Anterior cingulate cortex (tissue), 58 donors: ENCODE measurements at places on chromosomes 1 and 21.

GRCh38 chr1:209657140-209657879 lies 5.1 kb upstream of the LAMB3 start:
- no peak for DNase-seq

GRCh38 chr1:93822730-93823425 lies 56.1 kb downstream of the DNTTIP2 start:
- no peak for DNase-seq

- no peak for DNase-seq
Measured at GRCh38 chr1:907611-908451, 15.9 kb upstream of the SAMD11 start.

- no peak for DNase-seq
Measured at GRCh38 chr1:218700666-218701065, 355.5 kb downstream of the TGFB2 start.

DNA sequence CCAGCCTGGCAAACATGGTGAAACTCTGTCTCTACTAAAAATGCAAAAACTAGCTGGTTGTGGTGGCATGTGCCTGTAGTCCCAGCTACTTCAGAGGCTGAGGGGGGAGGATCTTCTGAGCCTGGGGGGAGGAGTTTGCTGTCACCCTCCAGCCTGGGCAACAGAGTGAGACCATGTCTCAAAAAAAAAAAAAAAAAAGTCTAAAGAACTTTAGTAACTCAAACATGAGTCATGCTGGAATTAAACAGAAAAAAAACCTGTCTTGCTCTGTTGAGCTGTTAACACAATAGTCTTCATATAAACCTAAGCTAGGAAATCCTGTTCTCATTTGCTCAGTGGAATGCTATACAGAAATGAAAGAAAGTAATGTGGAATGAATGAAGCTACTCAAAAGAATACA lies 16.7 kb upstream of the DISP1 start:
- no peak for DNase-seq

DNA sequence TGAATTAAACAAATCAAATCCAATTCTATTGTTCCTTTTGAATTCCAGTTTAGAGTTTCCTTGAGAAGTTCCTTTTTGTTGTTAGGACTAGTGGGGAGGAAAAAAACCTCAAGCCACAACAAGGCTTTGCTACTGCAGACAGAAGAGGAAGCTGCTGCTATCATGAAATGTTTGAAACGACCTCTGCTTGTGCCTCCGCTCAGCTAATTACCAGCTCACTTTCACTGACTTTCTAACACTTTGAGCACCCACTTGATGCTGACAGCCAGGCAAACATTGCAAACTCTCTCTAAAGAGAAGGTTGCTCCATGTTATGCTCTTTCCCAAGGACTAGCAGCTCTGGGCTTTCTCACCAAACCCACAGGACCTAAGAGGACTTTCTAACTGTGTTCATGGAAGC lies 203.9 kb upstream of the PROX1 start:
- no peak for DNase-seq

- no peak for DNase-seq
Measured at GRCh38 chr1:32870615-32871363, at the start of gene FNDC5. Gene FNDC5, minus strand, starts transcription at chr1:32870912.

GRCh38 chr1:37998913-37999429 lies 6.3 kb downstream of the FHL3 start:
- DNase-seq: no peak

- DNase-seq: no peak
Measured at GRCh38 chr1:41161846-41162245, 80.3 kb downstream of the SCMH1 start.

DNA sequence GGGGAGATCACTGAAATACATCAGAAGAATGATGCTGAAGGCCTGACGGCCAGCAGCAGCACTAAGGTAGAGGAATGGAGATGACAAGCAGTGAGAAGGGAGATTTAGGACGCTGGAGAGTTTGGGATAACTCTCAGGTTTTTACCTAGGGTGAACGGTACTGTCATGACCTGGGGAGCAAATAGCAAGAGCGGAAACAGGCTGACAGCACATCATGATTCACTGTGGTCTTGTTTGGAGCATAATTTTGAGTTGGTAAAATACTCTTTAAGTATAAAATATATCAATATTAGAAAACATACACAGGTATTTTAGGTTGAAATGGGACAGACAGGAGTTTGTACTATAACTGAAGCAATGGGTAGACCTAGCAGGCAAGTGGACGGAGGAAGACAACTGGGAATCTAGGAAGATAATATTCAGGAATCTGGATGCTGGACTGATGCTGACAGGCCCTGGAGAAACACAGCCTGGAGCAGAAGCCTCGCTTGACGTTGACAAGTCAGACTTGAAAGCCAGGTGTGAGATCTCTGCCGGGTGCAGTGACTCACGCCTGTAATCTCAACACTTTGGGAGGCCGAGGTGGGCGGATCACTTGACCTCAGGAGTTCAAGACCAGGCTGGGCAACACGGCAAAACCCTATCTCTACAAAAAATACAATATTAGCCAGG lies 33.3 kb downstream of the ALG14 start:
- DNase-seq: no peak

DNA sequence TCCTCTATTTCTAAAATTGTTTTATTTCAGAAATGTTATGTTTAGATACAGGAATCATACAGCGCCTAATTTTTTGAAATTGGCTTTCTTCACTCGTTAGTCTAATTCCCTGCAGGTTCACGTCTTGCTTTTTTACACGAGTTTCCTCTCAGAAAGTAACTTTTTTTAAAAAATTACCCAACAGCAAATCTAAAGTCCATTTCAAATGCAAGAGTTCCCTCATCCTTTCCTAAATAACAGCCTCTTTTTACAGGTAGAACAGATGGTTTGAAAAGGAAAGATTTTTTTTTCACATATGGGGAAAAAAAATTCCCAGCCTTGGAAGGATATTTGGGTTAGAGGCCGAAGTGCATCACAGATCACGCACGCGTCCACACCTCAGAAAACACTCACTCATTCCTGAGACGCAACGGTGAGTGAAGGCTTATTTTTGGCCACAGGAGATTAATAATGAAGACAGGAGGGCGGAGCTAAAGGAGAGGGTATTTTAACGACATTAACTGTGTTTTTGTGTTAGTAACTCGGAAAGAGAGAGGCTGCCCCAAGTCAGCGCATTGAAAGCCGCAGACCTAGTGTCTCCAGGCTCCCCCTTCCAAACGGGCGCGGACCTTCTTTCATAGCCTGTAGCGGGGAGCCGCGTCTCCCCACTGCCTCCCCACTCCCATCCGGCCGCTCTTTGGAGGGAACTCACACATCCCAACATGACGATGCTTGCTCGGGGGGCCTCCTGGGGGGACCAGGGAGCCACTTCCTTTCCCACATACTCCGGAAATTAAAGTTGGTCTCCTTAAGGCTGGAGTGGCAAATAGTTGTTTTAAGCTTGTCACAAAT lies 969 bp upstream of the RIPK4 start:
- DNase-seq: no peak

- no peak for DNase-seq
Measured at GRCh38 chr1:32345289-32345827, 9.3 kb upstream of the MARCKSL1 start.

DNA sequence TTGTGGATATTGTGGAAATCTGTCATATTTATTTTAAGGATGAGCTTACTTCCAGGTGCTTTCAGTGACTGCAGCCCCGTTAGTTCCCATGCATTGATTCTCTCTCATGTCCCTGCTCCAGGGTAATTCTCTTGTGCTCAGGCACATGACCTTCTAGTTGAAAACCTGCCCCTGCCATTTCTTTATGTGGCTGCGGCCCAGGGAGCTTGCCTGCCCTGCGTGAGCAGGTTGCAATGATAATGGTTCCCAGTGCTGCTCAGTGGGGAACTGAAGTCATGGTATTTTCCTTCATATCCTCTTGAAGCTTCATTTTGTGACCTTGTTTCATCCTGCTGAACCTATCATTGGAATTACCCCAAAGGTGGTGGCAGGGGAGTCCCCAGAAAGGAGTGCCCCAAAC lies 229.8 kb downstream of the DISC1 start:
- no peak for DNase-seq

DNA sequence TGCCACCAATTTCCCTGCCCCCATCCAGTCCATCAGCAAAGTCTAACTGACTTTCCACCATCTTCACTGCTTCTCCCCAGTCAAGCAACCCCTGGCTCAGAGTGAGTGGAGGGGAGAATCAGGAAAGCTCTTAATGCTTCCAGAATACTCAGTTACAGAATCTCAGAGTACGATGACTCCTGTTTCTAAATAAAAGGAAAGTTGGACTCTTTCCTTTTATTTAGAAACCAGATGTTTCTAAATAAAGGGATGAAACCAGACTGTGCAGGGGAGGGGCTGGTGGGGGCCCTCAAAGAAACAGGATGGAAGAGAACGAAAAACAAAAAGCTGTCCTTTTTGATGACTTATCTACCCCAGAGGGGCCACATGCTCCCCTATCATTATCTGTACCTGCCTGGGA lies 85.2 kb upstream of the PPM1J start:
- no peak for DNase-seq

DNA sequence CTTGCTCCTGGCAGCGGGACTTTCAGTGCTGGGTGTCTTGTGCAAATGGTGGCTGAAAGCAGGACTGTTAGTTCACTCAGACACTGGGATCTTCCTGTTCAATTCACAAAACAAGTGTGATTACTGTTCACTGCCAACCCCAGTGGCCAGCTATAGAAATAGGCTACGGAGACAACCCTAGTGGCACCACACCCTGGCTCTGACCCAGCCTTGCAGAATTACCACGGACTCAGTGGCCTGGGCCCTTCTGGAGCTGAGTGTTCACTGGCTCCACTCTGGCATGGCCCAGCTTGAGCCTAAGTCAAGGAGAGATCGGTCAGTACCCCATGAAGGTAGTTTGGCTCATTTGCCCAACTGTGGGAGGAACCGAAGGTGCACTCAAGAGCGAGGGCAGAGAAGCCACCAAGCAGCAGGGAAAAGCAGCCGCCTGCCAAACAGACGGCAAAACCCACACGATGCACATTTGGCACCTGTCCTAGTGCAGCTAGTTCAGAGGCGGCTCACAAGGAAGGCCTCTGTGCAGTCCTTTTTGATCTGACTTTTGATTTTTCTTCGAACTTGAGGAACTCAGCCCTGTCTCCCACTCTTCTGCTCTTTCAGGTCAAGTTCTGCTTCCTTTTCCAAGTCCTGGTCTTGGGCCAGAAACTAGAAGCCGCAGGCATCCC lies 5.9 kb downstream of the KIAA2013 start:
- peak; percentile 59 for DNase-seq

GRCh38 chr1:211736351-211736915 lies 61.0 kb upstream of the NEK2 start:
- peak; percentile 30 for DNase-seq

DNA sequence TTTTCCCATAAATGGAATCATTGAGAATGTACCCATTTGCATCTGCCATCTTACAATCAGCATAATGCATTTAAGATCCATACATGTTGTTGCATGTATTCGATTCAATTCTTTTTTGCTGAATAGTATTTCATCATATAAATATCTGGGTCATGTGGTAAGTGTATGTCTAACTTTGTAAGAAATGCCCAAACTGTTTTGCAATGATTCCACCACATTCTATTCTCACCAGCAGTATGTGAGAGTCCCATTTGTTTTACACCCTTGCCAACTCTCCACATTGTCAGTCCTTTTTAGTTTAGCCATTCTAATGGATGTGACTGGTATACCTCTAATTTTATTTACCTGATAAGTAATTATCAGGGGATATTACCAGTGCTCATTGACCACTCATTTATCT lies 115.8 kb upstream of the PBX1 start:
- DNase-seq: no peak

DNA sequence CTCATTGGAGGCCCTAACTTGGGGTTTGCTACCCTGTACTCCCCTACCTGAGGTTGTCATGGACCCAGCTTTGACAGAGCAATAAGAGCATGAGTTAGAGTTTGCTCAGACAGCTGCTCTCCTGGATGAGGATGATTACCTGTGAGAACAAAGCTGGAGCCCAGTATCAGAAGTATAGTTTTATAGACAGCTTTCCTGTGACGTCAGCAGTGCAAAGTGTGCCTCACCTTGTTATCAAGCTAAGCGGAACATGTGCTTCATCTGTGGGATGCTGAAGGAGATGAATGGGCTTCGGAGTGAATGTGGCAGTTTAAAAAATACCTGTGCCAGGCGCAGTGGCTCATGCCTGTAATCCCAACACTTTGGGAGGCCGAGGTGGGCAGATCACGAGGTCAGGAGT lies 5.4 kb upstream of the WDR47 start:
- DNase-seq: no peak

DNA sequence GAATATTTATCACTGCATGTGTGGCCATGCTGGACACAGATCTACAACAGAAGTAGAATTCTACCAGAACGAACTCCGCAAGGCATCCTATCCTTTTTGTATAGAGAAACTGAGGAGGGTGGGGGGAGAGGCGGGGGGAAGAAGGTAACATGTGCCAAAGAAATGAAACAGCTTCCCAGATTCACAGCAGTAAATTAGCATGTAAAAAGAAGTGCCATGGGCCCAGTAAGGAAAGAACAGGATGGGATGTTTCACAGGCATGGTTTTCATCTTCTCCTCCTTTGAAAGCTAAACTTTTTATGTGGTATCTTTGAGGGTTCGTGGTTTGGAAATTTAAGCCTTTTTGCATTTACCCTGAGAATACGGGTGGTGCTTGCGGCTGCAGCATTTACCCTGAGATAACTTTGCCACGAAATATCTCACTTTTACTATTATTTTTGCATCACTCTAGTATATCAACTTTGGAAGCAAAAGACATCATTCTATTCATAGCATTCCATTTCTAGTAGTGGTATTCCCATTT lies 168.9 kb downstream of the TPR start:
- no peak for DNase-seq

- no peak for DNase-seq
Measured at GRCh38 chr1:28157894-28158293, 18.6 kb downstream of the PTAFR start.

DNA sequence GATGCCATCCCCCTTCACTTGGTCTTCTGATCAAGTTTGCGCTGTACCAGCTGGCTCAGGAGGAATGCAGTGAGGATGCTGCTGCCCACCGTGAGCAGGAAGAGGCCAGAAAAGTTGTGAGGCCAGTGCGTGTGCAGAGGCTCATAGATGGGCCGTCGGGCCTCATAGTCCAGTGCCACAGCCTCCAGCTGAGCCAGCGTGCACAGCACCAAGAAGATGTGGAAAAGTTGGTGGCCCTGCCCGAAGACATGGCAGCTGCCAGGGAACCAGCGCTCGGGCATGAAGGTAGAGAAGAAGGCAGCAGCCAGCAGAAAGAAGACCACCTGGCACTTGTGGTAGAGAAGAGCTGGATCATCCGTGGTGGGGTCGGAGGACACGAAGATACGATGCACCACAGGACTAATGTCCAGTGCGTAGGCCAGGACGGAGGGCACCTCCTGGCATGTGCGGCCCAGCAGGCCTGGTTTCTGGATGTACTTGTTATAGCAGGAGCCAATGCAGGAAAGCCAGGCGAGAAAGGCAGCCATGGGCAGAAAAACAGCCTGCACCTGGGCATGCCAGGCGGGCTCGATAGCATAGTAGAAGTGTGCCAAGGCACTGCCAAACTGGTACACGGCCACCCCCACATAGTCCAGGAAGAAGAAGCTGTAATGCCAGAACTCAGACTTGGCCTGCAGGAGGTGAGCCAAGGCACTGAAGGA lies 3.7 kb upstream of the AUNIP start:
- no peak for DNase-seq
